ENCODE measurements at places on chromosomes 3 and 15.

DNA sequence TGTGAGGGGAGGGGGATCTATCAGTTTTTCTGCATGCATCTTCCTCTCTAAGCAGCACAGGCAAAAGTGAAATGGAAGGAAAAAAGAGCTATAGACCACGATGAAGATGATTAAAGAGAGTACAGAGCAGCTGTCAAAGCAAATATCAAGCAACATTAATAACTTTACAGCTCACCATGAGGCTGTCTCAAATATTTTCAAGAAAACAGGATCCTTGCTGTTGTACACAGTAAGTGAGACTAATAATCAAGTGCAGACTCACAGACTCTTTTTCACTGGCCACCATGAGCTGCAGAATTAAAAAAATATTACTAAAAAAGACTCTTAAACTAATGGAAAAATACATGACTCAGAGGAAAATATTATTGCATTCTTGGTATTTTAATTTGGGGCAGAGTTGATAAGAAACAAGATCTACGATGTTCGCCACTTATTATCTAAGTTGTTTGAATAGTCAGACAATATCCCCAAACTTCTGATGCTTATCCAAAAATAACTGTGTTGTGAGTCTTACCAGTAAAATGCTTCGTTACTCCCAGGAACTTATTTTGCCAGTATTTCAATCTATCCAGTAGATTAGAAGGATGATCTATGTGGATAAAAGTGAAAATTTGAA is 817.5 kb upstream of the ALCAM start:
- DNase-seq: no peak

DNA sequence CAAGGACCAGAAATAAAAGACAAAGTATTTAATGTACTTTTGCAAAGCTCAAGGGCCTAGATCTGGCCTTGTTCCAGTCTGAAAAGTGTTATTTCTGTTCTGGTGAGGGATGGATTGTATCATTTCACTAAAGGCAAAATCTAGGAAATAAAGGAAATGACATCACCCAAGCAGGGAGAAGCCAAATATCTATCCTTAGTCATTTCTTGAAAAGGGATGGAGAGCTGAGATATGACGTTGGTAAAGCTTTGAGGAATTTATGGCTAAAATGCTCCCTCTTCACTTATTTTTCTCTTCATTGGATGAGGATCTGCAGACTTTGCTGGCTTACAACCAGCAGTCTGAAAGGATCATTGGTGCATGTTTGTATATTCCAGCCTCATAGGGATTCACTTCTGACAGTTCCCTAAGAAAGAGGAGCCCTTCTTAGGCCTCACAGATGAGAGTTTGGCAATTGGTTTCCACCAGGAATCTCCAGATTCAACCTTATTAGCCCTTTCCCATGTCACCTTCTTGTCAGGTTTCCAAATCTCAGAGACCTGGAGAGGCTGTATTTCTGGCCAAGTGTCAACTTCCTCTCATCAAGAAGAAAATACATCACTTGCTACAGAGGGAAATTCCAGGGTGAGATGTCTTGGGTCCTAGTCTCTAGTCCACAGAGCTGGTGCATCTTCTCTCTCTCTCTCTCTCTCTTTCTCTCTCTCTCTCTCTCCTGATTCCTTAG is 93.7 kb upstream of the BOC start:
- peak; percentile 67 for DNase-seq

DNA sequence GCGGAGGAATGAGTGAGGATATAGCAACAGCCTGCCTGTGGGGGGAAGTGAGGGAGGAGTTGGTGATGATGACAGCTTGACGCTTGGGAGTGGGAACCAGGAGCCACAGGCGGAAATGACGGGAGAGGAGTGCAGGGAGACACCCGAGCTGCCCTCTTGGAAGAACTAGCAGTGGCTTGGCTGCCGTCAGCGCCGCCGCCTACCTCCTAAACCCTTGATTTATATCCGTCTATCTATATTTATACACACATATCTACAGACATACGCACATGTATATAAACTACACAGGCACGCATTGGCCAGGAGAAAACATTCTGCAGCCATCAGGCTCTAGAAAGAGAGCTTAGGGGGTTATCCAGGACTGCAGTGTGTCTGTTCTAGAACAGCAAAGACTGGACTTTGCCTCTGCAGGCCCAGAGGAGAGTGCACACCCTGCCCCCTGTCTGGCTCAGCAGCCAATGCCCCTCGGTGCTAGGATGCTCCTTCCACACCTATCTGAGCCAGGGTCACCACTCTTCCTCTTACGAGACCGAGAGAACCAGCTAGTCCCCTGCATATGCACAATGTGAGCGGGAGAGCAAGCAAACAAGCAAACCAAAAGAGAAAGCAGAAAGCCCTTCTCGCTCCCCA is 45.3 kb upstream of the MAGEF1 start:
- peak; percentile 88 for DNase-seq

DNA sequence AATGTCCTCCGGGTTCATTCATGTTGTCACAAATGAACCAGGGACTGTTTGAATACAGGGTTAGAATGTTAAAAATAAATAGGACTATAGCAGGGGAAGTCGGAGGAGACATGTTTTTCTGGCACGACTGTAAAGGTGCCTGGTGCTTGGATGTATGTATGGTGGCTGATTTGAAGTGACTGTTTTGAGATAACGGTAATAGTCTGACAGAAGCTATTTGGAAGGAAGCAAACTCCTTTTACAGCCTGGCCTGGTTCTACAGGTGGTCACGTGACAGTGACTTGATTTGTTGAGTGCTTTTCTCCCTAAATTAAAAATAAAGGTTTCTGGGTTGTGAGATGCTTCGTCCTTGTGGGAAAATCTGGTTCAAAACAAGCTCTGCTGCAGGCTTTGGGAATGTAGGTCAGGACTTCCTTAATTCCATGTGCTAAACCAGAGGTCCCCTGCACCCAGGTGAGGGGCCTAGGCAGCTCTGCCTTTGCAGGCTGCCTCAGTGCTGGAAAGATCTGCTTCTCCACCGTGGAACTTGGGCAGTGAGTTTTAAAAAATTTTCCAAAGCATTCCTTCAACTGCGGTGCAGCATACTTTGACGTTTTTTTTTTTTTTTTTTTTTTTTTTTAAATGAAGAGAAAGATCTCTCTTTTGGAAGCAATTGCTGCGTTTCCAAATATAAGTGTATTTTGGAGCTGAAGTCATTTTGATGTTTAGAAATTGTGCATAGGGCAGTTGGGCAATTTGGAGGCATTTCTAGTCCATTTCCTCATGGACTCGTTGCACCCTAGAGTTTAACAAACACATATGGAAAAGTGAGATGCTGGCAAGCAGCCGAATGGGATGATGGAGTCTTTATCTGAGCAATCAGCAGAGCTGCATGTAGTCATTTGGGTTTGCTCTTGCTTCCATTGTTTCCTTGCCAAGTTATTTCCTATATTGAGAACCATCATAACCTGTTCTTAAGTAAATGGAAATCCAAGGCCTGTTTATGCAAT is 30.9 kb downstream of the ITPR1 start:
- DNase-seq: peak; percentile 5

- DNase-seq: no peak
These were observed 15.8 kb downstream of the DNAJC13 start for GRCh38 chr3:132433121-132433520.

- DNase-seq: no peak
These were observed 4.2 kb downstream of the RPL15 start for GRCh38 chr3:23921052-23921511.

GRCh38 chr15:87518957-87519356 is 737.6 kb downstream of the NTRK3 start:
- DNase-seq: no peak

GRCh38 chr3:111277226-111277625 is 205.6 kb downstream of the NECTIN3 start:
- DNase-seq: peak; percentile 67

DNA sequence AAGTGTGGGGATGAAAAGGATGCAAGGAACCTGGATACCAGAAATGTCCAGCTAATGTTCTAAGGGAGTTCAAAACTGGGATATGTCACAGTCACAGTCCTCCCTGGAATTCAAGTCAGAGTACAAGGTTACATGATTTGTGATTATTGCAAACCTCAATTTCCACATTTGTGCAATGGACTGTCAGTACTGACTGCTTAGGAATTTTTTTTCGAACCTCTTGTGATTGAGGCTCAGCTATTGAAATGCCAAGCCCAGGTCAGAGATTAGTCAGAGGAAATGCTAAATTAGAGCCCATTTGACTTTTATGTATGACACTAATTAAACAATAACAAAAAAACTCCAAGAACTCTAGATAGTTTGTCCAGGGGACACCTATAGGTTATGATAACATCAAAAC is 210.2 kb downstream of the THSD4 start:
- peak; percentile 58 for DNase-seq

DNA sequence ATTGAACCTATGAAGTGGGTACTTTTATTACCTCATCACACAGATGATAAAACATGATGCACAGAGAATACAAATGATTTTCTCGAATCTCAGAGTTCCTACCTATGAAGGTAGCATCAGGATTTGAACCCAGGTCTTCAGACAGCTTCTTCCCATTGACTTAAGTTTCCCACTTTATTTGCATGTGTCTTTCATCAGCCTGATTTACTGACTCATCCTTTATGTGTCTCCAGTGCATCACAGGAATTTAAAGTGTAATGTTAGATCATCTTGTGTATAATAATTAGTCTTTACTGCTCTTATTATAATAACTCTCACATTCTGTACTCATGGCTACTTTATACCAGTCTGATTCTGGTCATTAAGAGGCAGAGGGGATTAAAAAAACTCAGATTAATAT is 449.4 kb upstream of the SUCLG2 start:
- DNase-seq: no peak

DNA sequence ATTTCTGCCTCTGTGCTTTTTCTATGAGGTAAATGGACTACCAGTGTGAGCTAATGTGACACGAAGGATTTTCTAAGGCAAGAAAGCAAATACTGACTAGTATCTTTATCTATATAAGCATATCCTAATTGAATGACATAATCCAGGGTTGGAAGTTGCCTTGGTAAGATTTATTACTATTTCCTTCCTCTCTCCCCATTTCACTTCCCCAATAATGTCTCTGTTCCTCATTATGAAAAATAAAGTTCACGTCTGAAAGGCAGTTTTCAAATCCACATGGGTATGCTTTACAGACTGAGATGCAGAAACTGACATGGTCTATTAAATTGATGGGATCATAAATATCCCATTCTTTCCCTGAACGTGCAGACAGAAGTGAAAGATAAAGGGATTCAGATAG is 86.0 kb downstream of the DTWD1 start:
- no peak for DNase-seq

DNA sequence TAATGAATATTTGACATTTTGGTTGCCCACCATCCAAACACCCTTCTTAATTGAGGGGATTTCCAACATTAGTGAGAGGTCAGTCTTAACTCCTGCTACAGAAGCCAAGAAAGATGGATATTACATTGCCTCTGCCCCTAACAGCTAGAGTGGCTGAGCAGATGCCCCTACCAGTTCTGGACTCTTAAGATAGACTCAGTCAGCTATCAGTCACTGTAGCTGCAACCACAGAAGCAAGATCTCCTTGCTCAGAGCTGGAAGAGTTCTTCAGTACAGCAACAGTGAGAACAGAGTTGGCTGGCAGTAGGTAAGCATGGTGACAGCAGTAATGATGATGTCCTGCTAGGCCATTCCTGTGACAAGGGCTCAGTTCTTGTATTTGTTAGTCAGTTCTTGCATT is 29.4 kb upstream of the TNFSF10 start:
- DNase-seq: no peak

DNA sequence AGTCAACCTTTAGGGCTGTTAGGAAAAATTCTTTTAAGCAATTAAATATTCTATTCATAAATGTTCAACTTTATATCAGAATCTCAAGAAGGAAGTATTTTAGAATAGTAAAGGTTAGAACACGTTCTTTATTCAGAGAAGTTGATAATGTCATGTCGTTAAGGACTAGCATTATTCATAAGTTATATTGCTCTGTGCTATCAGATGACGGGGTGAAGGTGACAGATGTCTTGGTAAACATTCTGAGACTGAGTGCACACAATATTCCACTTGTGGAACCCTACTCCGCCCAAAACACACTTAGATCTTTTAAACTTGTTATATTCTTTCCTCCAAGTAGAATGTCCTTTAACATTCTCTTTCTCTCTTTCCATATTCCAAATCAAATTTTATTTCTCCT is 7.9 kb downstream of the AP4E1 start:
- no peak for DNase-seq

GRCh38 chr3:65178703-65179102 is 490.9 kb upstream of the ADAMTS9 start:
- DNase-seq: no peak

- DNase-seq: no peak
These were observed 286.8 kb upstream of the TRIM42 start for GRCh38 chr3:140391061-140391460.

DNA sequence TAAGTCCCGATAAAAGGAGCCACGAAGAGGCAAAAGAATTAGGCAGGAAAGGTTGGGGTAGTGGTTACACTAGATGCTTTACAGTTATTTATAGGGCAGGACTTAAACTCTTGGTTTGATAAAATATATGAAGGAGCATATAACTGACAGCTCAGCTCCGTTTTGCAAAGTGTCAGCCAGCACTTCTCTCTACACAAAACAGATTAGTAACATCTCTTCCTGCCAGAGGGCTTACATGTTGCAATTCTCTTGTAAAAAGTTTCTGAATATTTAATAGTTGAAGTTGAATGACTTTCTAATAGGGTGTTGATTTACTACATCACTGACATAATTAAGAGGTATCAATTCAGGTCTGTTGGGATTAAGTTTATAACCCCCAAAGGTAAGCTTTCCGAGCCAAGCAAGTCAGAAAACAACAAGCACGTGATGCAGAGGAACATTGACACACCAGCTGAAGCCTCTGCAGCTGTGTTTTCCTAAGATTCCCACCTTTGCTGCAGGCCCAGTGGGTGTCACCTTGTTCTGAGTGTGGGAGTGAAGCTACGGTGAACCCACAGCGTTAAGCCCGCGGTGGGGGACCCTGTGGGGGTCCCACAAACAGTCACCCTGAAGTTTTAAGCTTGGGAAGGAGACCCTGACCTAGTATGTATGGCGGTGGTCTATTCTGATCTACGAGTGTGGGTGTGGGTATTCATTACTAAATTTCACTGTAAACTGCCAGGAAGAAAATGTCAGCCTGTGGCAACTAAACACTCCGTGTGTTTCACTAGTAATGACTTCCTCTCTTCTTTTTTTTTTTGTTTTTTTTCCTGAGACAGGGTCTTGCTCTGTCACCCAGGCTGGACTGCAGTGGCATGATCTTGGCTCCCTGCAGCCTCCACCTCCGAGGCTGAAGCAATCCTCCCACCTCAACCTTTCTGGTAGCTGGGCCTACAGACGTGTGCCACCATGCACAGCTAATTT is 22.0 kb upstream of the ATP13A3 start:
- DNase-seq: no peak

GRCh38 chr3:41518626-41519025 is 319.3 kb downstream of the CTNNB1 start:
- DNase-seq: no peak

GRCh38 chr15:70609889-70610288 is 153.5 kb downstream of the UACA start:
- DNase-seq: no peak

GRCh38 chr3:52226229-52226817 is 878 bp upstream of the TLR9 start:
- DNase-seq: no peak

DNA sequence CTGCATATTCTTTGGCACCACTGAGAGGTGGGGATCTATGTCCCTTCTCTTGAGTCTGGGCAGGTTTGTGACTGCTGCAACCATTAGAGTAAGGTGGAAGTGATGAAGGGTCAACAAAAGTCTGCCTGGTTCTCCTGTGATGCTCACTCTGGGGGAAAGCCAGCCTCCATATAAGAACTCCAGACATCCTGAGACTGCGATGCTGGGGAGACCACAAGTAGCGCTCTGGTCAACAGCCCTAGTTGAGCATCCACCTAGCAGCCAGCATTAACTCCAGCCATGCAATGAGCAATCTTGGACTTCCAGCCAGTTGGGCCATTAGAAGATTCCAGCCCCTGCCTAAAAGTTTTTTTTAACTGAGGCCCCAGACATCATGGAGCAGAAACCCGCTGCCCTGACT is 62.8 kb downstream of the SCN11A start:
- no peak for DNase-seq

All from AG10803 (cell line).